ENCODE measurements at places on chromosomes 1 and 21.

- DNase-seq: no peak
These were observed 21.2 kb upstream of the CENPF start for GRCh38 chr1:214581785-214582184.

DNA sequence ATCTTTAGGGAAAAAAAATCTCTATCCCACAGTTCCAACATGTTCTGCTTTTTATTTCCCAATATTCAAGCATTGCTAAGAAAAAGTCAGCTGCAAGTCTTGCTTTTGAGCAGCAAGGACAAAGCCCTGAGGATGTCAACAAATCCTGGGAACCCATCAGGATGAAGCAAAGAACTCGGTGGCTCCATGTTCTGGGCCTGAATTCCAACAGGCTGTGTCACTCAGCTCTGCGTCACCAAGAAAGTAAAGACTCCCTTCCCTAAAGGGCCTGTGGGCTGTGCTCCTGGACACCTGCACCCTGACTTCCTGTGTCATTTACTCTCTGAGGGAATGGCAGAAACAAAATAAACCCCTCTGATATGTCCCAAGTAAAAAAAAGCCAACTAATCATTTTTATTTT, 95.5 kb downstream of the TIAM1 start:
- no peak for DNase-seq

GRCh38 chr1:202227997-202228401, 34.4 kb downstream of the LGR6 start:
- no peak for DNase-seq

DNA sequence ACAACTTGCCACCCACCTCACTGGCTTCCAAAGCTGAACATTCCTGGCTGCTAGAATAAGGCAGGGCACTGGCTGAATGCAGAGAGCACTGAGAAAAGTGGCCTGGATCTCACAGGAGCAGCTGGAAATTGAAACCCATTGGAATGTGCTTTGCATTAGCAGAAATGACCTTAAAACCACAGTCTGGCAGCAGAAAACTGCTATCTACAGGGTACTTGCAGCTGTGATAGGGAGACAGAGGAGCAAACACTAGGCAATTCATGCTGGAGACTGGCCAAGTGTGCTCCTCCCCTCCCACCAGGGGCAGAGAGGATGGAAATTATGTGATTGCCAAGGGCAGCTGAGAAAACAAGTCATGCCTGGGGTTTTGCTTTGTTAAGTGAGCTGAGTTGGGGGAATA, 47.2 kb downstream of the HSD3B1 start:
- DNase-seq: no peak

- no peak for DNase-seq
These were observed 345.1 kb upstream of the SNX7 start for GRCh38 chr1:98316286-98316905.

- DNase-seq: no peak
These were observed 54.5 kb downstream of the ATP1B1 start for GRCh38 chr1:169160845-169161495.

- peak; percentile 9 for DNase-seq
These were observed 2.2 kb downstream of the CAMK1G start for GRCh38 chr1:209585672-209586071.

DNA sequence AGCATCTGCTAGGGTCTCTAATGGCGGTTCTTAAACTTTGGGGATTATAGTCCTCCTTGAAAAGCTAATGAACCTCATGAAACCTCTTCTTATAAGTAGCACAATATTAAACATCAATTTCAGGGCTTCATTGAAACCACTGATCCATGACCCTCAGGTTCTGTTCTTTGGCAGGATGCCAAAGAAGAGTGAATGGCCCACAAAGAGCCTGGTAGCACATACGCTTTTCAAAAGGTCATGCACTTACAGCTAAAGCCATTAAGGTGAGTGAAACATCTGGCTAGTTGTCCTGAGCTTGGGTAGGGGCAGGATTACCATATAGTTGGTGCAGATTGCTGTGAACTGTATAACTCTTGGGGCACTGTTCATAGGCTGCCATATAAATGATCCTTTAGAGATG, 42.3 kb downstream of the MDM4 start:
- DNase-seq: no peak

DNA sequence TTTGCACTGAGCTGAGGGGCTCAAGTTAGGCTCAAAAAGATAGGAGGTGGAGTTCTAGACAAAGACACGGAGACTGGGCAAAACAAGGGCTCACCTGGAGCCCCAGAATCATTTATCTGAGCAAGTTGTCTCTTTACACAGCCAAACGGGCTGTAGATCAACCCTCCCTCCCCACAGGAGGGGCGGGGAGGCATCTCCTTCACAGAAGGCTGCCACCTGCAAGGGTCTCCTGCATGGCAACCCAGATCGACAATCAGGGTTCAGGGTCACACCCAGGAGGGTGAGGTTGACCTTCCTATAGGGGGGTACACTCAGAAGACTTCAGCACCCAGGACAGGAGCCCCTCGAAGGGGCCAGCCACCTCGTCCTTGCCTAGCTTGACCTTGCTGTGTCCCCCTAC, 84.0 kb downstream of the CD247 start:
- no peak for DNase-seq

DNA sequence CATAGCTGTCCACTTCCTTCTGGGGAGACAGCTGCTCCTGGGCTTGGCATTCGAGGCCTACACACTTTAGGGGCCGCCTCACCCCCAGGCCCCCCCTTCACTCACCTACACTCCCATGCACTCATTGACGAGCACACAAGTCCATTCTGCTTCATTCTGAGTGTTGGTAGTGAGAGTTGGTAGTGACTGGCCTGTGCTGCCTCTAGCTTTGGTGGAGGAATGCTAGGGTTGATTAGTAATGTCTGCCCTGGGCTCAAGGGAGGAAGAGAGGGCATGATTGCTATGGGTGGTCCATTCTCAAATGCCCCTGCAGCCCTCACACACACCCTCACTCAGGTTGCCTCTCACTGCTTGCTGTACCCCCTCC, 30.4 kb downstream of the TRIM11 start:
- DNase-seq: no peak

DNA sequence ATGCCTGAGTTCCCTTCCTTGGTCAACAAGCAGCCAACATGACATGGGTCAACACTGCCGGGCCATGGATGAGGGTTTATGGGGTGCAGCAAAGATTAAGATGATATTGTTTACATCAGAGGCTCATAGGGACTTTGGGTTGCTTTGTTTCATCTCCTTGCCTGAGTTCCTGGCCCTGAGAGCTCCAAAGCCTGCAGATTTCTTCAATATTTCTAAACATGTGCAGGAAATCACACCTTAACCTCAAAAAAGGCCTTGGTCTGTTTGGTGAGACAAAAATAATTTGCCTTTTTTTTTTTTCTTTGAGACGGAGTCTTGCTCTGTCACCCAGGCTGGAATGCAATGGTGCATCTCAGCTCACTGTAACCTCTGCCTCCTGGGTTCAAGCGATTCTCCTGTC, 876 bp downstream of the SLAMF8 start:
- DNase-seq: no peak

GRCh38 chr1:185464777-185465176, 147.7 kb upstream of the IVNS1ABP start:
- DNase-seq: no peak

- peak; percentile 11 for DNase-seq
These were observed 95.5 kb upstream of the SGIP1 start for GRCh38 chr1:66438501-66438900.

- no peak for DNase-seq
These were observed 31.9 kb downstream of the SPTA1 start for GRCh38 chr1:158654571-158654970.

GRCh38 chr1:246680696-246681130, 43.5 kb upstream of the SCCPDH start:
- DNase-seq: no peak

DNA sequence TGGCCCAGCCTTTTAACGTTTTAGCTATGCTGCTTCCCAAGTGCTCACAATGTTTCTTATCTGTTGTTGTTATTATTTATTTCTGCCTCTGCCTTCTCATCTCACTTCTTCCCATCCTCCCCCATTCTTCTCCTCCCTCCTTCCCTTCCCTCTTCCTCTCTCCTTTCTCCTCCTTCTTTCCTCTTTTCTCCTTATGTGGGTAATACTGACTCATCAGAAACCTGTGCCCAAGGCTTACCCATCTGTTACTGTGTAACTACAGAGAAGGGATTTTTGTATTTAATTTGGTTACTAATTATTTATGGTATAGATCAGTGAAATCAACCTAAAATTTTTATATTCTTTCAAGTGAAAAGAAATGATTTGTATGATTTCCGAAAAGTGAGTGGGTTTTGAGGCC, 120.3 kb downstream of the KCNK2 start:
- DNase-seq: no peak

GRCh38 chr1:197367627-197368026, 99.6 kb downstream of the CRB1 start:
- no peak for DNase-seq

DNA sequence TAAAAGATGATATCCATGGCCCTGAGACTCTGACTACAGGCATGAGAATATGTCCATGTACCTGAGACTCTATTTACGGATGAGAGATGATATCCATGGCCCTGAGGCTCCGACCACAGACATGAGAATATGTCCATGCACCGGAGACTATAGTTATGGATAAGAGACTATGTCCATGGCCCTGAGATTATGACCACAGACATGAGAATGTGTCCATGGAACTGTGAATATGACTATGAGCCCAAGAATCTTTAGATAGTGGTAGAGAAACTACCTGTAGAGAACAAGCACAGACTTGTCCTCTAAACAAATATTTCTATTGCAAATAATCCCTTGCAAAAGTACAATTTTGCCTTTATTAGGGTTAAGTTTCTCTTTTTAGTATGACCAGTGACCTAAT, 263.2 kb downstream of the PCP4 start:
- no peak for DNase-seq

DNA sequence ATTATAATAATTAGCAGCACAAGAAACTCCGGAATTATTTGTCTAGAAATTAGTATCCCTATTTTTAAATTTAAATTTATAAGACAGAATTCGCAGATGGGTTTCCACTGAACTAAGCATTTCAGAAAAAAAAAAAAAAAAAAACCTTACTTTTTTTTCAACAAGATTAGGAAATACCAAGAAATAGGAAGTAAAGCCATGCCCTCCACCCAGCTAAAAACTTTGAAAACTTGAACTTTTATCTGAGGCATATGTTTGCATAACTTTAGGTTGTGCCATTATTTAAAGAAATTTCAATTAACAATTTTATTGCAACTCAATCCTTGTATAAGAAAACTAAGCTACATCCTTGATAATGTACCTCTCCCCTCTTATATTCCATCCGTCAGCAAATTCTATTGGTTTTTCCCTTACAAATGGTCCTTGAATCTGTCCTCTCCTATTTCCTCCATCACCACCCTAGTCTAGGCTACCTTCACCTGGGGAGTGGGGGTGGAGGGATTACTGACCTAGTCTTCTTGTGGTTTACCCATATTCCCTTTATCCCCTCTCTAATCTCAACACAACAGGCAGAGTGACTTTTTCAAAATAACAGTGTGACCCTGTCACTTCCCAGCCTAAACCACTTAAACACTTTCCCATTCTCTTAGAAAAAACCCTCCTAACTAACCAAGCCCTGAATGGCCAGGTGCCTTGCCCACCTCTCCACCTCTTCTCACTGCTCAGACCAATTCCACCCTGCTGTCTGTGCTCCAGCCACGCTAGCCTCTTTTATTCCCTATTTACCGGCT, 1.4 kb upstream of the EVI5 start:
- DNase-seq: no peak

DNA sequence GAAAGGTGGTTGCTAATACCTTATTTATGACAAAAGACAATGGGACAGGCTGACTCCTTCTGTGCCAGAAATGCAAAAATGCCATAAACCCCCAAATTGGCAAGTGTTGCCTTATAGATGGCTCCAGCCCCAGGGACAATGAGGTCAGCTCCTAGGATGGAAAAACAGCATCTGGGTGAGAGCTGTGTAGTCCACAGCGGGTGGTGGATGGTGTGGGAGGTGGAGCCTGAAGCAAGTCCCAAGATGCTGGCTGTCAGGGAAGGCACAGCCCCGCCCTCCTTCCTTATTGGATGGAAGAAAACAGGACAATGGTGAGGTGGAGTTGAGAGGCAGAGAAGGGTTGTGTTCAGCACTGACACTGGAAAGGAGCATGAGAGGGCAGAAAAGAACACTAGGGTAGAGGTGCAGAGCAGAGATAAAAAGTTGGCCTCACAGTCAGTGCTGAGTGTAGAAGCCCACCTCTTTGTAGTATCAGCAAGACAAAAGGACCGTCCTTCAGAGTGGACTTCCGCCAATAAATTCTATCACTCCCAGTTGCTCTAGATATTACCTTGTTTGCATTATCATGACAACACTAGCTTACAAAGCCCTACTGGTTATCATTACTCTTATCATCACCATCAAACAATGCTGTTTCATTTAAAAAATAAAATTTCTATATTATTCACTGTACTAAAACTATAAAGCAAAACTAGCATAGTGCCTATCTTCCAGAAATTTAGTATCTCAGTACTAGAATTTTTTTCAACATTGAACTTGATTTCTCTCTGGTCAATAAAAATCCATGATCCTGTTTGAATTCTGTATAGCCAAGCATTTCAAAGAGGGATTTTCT, 3.7 kb upstream of the SDE2 start:
- DNase-seq: peak; percentile 68

DNA sequence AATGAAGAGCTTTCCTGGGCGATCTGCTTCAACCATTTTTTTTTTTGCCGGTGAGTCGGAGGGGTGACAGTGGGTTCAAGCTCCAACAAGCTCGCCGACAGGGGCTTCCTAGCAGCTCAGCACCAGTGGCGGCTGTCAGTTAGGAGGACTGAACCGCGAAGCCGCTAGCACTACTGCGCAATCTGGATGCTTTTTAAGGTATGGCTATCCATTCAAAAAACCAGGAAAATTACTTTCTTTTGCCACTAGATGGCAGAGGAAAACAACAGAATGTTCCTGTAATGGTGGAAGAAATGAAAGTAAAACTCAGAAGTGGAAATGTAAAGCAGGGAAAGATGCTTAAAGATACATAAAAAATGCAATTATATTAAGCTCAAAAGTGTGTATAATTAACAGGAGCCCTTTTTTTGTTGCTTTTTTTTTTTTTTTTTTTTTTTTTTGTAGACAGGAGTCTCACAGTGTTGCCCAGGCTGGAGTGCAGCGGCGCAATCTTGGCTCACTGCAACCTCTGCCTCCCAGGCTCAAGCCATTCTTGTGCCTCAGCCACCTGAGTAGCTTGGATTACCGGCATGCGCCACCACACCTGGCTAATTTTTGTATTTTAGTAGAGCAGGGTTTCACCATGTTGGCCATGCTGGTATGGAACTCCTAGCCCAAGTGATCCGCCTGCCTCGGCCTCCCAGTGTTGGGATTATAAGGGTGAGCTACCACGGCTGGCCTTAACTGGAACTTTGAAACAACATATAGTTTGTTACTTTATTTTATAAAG, 8.5 kb downstream of the KYAT3 start:
- DNase-seq: peak; percentile 27

All from stimulated activated CD4-positive, alpha-beta T cell treated with anti-CD3 and anti-CD28 coated beads, Interleukin-15, amount 100 ng/mL, for 24 hours (primary cell).